ENCODE measurements at places on chromosomes 1 and 21.
A peak's percentile ranks its signal among the peaks of the same experiment; 100 is the strongest.

DNA sequence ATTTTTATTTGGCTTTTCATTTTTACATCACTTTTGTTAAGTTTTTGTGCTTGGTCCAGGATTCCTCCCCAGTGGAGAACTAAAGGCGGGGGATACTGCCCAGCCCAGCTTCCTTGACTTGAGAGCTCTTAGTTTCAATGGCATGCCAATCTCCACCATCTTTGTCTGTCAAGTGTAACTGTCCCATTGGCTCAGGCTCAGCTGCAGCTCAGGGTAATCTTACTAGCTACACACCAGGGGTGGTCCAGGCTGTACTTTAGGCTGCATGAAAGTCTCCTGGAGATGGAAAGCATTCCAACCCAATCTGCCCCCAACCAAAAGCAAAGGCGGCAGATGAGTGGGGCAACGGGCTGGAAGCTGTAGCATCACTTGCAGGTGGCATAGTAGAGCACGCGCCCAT is 31.4 kb downstream of the CAMK1G start:
- DNase-seq, result no peak

- peak; percentile 17 for DNase-seq
Measured at GRCh38 chr1:244865028-244865371, 657 bp upstream of the HNRNPU start.

DNA sequence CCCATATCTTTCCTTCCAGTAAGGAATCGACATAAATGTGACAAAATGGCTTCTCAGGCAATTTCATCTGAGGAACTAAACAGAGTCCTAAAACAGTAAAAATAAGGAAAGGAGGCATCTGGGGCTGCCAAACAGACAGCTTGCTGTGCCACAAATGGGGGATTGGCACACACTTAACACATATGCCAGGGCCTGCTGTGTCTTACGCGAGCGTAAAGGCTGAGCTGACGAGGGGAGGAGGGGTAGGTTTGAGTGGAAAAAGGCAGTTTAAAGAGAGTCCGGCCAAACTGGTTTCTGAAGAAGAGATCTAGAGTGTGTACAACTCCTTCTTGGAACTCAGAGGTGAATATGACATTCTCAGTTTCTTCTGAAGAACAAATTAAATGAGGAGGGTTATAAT is 244.1 kb upstream of the MAP1LC3C start:
- DNase-seq, result no peak

- DNase-seq, result no peak
Measured at GRCh38 chr1:3688356-3689137, 36.2 kb downstream of the TP73 start.

DNA sequence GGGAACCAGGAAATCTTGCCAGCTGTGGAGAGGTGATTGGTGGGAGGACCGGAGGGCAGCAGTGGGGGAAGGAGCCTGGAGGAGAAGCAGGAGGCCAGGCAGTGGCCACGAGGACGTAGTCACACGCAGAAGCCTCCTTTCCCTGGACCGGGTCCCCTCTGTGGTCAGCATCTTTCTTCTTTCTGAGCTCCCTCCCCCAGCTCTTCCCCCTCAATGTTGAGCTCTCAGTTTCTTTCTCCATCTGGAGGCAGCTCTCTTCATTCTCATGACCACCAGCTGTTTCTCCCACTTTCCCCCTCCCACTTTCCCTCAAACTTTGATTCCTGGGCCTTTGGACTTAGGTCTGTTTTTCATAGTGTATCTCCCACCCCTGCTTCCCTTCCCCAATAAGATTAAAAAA is 18.3 kb downstream of the KIRREL1 start:
- no peak for DNase-seq
